ENCODE measurements at places on chromosomes 12 and 14.

DNA sequence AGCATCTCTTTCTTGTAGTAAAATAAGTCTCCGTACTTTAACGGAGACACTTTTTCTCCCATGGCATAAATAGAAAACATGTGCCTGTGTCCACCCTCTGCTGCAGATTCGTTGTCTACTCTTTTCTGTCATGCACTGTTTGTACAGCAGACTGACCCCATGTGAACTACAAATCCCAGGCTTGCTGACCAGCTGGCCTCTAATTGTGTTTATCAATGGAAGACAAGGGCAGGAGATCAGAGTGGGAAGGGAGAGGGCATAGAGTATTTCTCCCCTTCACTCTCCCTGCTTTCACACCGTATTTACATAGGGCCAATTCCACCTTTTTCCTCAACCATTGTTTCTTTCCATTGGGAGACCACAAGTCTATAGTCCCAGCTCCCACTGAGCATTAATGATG, 31.0 kb upstream of the TMTC2 start:
- DNase-seq: no peak

DNA sequence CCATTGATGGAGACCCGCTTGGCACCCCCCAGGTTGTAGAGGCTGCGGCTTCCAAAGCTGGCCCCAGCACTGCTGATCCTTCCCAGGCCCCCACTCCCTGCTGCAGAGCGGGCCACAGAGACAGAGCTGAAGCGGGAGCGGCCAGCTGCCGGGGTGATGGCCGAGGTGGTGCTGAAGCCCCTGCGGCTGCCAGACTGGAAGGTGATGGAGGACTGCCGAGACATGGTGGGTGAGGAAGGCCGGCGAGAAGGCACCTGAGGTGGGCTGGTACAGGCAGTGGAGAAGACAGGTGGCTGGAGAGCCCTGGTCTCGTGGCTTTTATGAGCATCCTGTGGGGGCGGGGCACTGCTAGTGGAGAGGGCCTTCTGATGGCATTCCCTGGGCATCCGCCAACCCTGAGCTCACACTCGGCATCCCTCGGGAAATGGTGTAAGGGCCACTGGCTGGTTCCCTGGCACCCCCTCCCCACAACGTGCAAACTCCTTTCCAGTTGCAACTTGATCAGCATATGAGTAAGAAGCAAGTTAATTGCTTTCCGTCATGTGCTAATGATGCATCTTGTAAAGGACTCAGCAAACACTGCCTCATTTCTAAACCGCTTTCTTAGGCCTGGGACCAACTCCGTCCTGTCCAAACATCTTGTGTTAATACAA, at the start of gene KRT75:
KRT75 (minus strand) TSS at position 291 of the 653 bp plus-strand sequence; CDS start at position 224, 67 bp downstream.
- DNase-seq: no peak

GRCh38 chr12:50840809-50841487, 1.8 kb upstream of the TMPRSS12 start:
- DNase-seq: no peak

GRCh38 chr14:35419429-35419841, 14.9 kb upstream of the NFKBIA start:
- DNase-seq: no peak

GRCh38 chr14:69484444-69485314, at the start of gene PLEKHD1:
PLEKHD1 (plus strand) TSS chr14:69484728; CDS start chr14:69484966, 238 bp downstream.
- no peak for DNase-seq

GRCh38 chr12:14979468-14979867, 6.6 kb downstream of the PDE6H start:
- no peak for DNase-seq

DNA sequence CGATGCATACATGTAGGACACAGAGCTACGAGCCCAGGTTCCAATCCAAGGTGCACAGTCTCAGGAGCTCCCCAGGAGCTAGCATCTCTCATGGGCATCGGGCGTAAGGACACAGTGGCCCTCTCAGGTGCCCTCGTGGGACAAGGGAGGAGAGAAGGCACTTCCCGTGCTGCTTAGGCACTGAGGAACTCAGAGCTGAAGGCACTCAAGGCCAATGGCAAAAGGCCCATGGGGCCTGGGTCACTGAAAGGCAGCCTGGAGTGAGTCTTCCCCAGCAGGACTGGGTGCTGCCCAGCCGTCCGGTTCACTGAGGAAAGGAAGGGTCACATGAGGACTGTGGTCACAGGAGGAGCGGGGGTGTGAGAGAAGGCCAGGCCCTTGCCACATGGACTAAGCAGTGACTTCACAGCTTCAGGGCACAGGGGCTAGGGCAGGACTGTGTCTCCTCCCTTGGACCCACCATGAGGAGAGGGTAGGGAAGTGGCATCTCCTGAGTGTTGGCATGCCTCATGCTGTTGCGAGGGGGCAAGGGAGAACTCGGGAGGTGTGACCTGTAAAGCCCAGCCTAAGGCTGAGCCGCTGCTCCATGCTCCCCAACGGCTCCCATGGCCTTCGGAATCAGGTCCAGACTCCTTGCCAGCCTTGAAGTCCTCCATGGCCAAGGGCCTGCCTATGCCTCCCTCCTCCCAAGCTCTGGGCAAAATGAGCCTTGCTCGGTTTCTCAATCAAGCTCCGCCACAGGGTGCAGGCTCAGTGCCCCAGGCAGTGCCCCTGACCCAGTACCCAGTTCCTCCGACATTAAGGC, 51.8 kb downstream of the CHGA start:
- no peak for DNase-seq

- DNase-seq: no peak
These were observed 111.4 kb downstream of the EGLN3 start for GRCh38 chr14:33839193-33840076.

DNA sequence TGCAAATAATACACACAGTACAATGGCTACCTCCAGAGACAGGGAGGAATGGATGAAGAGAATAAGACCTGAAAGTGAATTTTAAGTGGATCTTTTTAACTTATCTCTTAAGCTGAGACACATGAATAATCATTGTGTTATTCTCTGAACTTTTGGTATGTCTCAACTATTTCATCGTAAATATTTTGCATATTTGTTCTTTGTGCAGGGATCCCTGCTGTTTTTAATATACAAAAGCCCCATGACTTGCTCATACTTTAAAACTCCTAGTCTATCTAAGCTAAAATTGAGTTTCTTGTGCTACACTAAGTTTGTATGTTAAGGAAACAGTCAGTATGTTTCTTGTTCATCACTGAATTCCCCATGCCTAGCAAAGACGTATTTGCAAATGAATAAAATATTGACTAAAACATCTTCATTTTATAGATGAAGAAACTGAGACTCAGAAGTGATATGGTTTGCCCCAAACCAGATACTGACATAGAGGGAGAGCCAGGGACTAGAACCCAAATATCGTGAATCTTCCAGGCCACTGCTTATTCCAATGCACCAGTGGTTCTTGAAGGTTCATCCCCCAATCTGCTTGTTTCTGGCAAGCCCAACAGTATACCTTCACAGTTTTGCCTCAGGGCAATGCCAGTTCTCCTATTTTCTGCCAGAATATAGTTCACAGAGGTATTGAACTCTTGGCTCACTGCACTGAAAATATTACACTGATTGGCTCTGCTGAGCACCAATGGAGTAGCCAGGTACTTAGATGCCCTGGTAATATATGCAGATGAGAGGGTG, 356.9 kb downstream of the MED13L start:
- peak; percentile 34 for DNase-seq

GRCh38 chr12:8840321-8840720, 17.9 kb downstream of the A2ML1 start:
- no peak for DNase-seq

DNA sequence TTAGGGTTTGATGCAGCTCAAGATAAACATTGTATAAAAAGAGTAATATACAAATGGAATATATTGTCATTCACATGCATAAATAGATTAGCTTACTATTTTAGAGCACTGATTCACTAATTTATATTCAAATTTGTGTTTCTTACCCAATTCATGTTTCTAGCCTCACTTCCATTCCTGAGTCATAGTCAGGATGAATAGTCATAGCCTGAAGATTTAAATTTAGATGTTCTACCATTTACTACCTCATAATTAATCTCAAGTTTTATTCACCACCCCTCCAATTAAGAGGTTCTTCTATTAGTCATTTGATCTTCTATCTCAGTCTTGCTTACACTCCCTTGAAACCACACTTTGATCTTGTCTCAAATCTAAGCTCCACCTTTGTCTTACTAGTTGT, 38.7 kb downstream of the ANO4 start:
- no peak for DNase-seq

- DNase-seq: no peak
These were observed 272.4 kb upstream of the RTL1 start for GRCh38 chr14:101175731-101176534.

DNA sequence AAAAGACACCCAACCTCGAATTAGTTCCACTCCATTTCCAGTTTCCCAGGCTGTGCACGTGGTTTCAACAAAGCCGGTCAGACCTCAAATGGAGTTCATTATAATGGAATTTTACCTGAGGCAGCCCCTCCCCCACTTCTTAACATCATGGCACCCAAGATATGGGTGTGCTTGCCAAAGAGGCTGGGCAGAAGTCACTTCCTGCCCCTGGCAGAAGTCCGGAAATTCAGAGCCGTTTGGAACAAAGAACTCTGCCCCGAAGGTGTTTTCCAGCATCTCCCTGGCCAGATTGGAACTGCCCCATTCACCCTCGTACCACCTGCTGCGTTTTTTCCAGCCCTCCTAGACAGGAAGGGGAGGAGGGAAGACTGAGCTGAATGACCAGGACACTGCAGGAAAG, 8.2 kb downstream of the VDR start:
- DNase-seq: no peak

GRCh38 chr14:32014057-32014456, 63.0 kb upstream of the ARHGAP5 start:
- DNase-seq: no peak

- no peak for DNase-seq
These were observed 144.5 kb upstream of the SLC38A2 start for GRCh38 chr12:46516933-46517578.

- no peak for DNase-seq
These were observed 201.7 kb upstream of the DCN start for GRCh38 chr12:91384366-91384765.

- no peak for DNase-seq
These were observed 6.8 kb downstream of the PFKM start for GRCh38 chr12:48125985-48126384.

- no peak for DNase-seq
These were observed 2.9 kb downstream of the ULK1 start for GRCh38 chr12:131897276-131897675.

DNA sequence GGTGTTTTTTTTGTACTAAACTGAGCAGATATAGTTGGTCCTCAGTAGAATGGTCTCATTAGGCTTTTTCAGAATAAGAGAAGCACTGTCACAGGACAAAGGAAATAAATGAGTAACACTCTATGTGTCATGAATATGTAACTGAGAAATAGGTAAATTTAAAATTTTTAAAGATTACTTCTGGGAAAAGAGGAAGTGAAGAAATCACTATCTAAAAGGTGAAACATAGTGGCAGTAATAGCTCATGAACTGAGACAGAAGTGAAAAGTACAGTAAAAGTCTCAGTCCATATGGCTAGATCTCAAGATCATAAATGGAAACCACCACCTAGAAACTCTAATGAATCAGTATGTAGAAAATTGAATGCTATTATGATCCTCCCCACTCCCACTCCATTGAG, 89.3 kb upstream of the TTC7B start:
- DNase-seq: no peak

DNA sequence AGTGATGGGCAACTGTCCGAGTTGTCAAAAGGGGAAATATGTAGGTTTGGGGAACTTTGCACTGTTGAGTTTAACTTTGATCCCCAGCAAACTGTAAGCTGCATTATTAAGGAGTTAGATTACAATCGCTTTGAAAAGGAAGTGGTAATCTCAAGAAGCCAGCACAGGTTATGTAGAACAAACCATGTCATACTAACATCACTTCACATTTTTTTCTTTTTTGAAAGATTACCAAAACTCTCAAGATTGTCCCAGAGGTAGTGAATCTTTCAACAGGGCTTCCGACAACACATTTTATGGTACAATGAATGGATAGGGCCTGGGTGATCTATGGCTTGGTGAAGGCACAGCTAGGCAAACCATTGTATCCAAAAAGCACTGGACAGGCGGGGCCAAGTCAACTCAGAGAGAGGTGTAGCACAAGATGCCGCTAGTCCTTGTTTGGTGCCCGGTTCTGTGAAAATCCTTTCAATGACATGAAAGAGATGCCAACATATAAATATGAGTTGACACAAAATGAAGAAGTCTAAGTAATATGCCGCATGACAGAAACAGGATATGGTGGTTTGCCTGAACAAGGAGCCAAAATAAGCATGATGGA, 24.3 kb upstream of the PARP11 start:
- no peak for DNase-seq

DNA sequence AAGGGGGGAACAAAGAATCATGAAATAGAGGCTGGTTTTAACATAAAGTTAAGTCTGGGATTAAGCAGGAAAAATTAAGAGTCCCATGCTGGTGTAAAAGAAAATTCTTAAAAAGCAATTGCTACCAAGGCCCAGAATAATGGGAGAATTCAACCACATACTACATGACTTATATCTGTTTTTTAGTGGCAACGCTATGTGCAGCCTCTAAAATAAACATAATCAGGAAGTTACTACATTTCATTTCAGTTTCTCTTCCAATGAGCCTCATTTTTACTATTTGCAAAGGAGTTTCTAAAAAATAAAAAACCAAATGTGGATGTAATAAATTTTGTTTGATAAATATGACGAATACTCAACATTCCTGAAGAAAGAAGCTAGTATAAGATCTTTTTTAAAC, 58.1 kb downstream of the CPNE8 start:
- no peak for DNase-seq

DNA sequence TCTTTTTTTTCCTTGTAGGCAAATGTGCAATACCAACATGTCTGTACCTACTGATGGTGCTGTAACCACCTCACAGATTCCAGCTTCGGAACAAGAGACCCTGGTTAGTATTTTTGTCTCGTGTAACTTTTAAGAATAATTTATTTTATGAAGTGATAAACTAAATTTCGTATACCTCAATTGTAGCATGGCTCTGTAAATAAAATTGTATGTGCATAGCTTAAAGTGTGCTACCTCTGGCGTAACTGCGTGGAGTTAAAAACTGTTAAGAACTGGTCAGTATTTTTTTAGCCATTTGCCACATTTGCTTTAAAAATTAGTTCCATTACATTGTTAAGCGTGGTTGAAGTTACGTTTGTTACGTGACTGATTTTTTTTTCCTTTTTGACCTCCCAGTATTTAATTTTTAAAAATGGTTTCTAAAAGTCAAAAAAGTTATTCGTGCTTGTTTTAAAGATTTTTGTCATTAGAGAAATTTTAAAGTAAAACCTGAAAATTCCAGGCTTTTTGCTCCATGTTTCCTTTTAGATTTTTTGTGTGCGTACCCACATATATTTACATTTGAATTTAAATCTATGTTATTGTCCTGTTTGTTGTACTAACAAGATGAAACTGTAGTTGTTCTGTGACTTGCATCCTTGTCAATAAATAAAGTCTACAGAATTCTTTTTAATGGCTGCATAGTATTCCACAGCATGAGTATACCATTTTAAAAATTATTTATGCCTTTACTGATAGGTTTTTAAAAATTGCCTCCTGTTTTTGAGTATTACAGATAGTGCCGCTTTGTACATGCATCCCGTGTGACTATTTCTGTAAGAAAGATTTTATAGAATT, 1.4 kb downstream of the MDM2 start:
- no peak for DNase-seq

DNA sequence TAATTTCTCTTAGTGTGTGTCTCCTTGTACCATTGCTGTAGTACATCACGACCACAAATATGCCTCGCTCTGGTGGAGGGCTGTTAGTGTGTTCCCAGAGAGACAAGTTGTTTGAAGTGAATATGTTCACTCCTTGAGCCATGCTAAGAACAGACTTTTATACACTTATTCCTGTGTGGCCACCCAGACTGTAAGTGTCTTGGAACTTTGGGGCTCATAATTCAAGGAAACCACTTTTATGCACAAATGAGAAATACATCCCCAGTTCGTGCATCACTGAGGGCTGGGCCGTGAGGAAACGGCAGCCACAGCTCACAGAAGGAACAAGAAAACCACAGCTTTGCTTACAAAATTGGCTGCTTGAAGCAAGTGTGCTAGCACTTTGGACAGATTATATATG, 362.2 kb upstream of the DDHD1 start:
- no peak for DNase-seq

All from GM04503 (cell line).